ENCODE measurements at places on chromosomes 16 and 17. TPM values are rescaled to one million over a fixed set of nuclear protein-coding genes. Genes with fewer than 3 reads are reported as not detected.

TOX3 gene
- total RNA-seq, result 32.6 TPM

MYLK3 gene
- total RNA-seq, result 4.6 TPM

SDR42E2 gene
- not detected for total RNA-seq

CD19 gene
- 0.88 TPM for total RNA-seq

IRF8 gene
- 10.4 TPM for total RNA-seq

TERB1 gene
- not detected for total RNA-seq

KRT24 gene
- not detected for total RNA-seq

TBC1D3I gene
- not detected for total RNA-seq

PPP1R9B gene
- 36.4 TPM for total RNA-seq

DNASE1L2 gene
- total RNA-seq, result 1.2 TPM

STH gene
- not detected for total RNA-seq

PHF23 gene
- total RNA-seq, result 27.5 TPM

KRTAP2-2 gene
- total RNA-seq, result not detected

PRSS27 gene
- total RNA-seq, result 2.0 TPM

MYH13 gene
- total RNA-seq, result 5.9 TPM

MAPT gene
- total RNA-seq, result 41.3 TPM

SLC12A3 gene
- not detected for total RNA-seq

FGF11 gene
- total RNA-seq, result 7.1 TPM

IFI35 gene
- 9.0 TPM for total RNA-seq

NPIPA3 gene
- total RNA-seq, result 1.0 TPM

CDR2L gene
- total RNA-seq, result 9.7 TPM

LITAFD gene
- not detected for total RNA-seq

ADGRG3 gene
- total RNA-seq, result 1.4 TPM

All from camera-type eye (tissue), 1 donor.